ENCODE measurements at places on chromosomes 16 and 17. TPM values are rescaled to one million over a fixed set of nuclear protein-coding genes. Genes with fewer than 3 reads are reported as not detected.

EPOP gene
- 2.9 TPM for total RNA-seq

GRCh38 chr16:22008215-22009059 is 526 bp downstream of the MOSMO start:
- no peak for DNase-seq

HAP1 gene
- 0.23 TPM for total RNA-seq

- DNase-seq = peak; percentile 43
Measured at GRCh38 chr17:6471531-6472465, 27.5 kb downstream of the PIMREG start.

DNA sequence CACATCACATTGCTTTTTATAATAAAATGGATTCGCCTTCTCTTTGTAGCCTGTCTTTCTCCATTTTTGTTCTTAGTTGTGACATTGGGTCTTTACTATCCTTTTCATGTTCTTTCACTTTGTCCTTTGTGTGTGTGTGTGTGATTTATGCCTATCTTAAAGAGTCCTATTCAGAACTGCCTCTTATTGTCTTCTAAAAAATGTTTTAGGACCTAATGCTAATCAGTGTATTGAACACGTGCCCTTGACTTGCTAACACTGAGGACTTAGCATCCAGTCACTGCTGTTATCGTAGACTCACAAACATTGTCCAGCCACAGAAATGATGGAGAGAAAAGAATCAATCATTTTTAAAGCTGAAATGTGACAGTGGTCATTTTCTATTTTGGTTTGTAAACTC is 251.9 kb downstream of the CNTNAP4 start:
- no peak for DNase-seq

DNA sequence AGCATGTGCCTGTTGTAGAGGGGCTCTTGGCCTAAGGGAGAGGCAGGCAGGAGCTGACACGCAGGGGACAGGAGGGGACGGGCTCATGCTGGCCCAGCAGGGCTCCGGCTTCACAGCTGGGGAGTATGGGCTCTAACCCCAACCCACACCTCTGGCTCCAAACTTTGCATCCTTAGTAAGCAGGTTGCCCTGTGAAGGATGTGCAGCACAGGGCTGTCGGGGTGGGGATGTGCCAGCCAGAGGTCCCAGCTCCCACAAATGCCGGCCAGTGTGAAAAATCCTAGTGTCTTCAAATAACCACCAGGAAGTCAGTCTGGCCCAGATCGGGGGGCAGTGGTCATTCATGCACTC is 14.0 kb upstream of the FAM83G start:
- DNase-seq = no peak

- DNase-seq = no peak
Measured at GRCh38 chr16:15961571-15962090, 12.2 kb downstream of the ABCC1 start.

KRT24 gene
- total RNA-seq = not detected

- DNase-seq = no peak
Measured at GRCh38 chr17:30378241-30378824, 394 bp upstream of the CPD start.

DNA sequence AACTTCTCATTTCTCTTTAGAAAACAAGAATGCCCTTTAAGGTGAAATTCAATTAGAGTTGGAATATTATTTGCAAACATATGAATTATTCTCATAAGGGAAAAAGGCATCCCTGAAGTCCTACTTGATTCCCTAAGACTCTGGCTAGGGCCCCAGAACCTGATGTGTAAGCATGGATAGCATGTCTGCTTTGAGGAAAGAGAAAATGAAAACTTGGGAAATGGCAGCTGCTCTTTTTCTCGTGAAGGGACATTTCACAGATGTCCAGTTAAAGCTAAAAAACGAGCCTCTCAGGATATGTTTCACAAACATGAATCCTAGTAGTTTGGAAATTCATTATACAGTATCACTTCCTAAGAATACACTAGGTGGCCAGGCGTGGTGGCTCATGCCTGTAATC is 112.3 kb upstream of the CLEC3A start:
- DNase-seq = no peak

CD300H gene
- total RNA-seq = not detected

DNA sequence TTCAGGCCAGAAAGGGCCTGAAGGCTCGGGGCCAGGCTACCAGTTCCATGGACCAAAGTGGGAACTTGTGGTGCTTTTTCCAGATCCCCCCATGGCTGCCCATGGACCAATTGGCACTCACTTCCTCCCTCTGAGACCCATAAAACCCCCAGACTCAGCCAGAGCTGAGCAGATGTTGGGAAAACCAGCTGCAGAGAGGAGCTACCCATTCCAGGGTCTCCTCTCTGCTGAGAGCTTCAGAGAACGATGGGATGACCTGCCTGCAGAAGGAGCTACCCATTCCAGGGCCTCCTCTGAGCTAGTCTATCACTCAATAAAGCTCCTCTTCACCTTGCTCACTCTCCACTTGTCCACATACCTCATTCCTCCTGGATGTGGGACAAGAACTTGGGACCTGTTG is 52.2 kb upstream of the MED9 start:
- no peak for DNase-seq

- DNase-seq = no peak
Measured at GRCh38 chr17:8019166-8019565, 16.8 kb downstream of the GUCY2D start.

GRCh38 chr16:28289048-28289447 is 3.3 kb upstream of the SBK1 start:
- no peak for DNase-seq

DNA sequence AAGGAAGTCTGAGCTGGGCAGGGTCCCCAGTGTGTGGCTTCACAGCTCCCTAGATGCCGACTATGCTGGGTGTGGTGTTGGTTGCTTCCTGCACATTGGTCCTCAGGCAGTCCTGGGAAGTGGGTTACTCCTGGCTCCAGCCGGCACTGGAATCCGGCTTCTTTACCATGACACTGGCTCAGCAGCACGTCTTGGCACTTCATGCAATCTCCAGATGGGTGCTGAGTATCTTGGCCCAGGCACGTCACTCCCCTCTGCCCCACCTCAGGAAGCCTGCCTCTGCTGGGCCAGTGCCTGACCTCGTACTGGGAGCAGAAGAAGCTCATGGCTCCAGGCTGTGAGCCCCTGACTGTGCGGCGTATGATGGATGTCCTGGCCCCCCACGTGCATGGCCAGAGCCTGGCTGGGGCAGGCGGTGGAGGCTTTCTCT is 24.5 kb downstream of the FCSK start:
- DNase-seq = peak; percentile 21

- no peak for DNase-seq
Measured at GRCh38 chr16:68319185-68319908, 8.5 kb downstream of the PRMT7 start.

DNA sequence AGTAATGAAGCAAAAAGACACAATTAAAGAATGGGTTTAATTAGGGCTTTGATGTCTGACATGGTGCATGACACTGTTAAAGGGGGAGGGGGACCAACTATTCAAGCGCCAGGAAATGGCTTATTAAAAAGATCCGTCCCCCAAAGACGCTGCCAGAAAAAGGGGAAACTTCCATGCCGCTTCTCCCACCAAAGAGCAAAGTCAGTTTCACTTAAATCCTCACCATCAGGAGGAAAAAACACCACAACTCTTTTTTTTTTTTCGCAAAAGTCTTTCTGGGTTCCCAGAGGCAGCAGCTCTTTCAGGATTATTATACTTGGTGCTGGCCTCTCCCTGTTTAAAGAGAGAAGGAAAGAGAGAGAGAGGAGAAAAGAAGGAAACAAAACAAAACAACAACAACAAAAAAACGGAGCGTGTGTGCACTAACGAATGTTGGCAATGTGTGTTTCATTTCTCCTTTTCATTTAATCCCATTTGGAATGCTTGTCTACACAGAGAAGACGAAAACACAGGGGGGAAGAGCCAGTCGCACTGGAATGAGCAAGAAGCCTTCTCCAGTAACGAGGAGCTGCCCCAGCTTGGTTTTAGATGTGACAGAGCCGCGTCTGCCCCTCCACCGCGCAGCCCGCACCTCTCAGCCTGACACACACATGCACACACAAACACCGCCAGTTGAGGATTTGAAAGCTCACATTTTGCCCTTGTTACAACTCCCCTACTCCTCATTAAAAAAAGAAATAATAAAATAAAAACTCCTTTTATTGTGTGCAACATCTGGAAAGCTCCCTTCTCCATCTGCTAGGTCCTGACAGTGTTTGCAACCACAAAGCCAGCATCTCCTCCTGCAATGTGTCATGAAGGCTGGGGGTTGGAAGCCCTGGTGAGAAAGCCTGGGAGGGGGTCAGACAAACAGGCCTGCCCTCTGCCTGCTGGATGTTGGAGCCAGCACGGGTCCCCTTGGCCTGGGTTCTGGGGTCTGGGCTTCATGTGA is 32.7 kb upstream of the AXIN2 start:
- no peak for DNase-seq

LGALS9B gene
- not detected for total RNA-seq

C16orf74 gene
- 38.7 TPM for total RNA-seq

DNA sequence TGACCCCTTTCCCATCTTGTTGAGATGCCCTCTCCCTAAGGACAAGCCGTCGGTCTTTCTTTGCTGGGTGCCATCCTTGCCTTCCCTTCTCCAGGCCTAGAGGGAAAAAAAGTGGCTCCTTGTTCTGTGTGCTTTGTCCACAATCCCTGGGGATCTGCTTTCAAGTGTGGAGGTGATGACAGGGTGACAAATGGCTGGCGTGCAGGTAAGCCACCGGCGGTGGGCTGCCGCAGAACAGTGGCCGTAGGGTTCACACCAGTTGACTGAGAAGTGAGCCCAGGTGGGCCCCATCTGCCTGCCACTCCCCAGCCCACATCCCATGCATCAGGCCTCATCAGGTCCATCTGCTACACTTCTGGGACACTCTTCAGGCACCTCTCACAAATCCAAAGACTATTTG is 11.4 kb upstream of the CALB2 start:
- DNase-seq = no peak

GRCh38 chr17:39525801-39526506 is 64.7 kb downstream of the CDK12 start:
- no peak for DNase-seq

GRCh38 chr17:72120642-72121163 is at the start of gene SOX9:
TSS of gene SOX9 (plus strand) at chr17:72121020. CDS start at chr17:72121392, 372 bp downstream.
- no peak for DNase-seq

- no peak for DNase-seq
Measured at GRCh38 chr16:82040296-82040695, 5.2 kb downstream of the HSD17B2 start.

GRCh38 chr17:12230481-12231354 is 210.0 kb downstream of the MAP2K4 start:
- DNase-seq = no peak

KCNJ16 gene
- not detected for total RNA-seq

DNA sequence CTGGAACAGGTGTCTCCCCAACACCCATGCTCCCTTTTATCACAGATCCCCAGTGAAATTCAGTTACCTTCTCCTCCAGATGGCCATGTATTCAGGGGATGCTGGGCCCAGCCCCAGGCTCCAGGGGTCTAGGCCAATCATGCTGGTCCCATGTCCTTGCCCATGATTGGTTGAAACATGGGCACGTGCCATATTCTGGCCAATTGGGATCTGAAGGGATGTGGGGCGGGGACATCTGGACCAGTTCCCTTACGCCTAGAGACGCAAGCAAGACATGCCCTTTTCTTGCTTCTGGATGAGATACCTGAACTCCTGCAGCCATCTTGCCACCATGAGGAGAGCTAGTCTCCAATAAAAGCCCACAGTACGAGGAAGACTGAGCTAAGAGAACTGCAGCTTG is 31.0 kb upstream of the ST6GALNAC1 start:
- DNase-seq = no peak

- no peak for DNase-seq
Measured at GRCh38 chr16:5575646-5576245, 478.2 kb upstream of the EEF2KMT start.

GRCh38 chr17:56083475-56083874 is 69.8 kb upstream of the ANKFN1 start:
- no peak for DNase-seq

- DNase-seq = no peak
Measured at GRCh38 chr16:73209190-73209589, 161.3 kb upstream of the ZFHX3 start.

GRCh38 chr16:80938004-80938878 is 68.4 kb downstream of the CMC2 start:
- peak; percentile 98 for DNase-seq

DNA sequence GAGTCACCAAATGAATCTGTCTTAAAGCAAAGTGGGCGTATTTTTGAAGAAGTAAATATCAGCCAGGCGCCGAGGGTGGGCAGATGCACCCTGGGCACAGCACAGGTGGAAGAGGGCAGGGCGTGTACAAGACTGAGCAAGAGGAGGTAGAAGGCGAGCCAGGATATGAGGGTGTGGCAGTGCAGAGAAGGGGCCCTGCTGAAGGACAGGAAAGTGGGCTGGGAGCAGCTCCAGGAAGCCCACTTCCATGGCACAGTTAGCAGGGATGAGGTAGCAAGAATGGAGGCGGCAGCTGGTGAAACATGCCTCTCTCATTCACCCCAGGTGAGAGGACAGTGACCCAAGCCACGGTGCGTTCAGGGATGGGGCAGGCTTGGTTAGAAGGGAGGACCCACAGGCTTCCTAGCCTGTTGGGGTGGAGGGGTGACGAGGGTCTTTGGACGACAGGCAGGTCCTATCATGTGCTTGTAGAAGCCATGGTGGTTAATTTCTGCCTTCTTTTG is 149.3 kb downstream of the CLEC16A start:
- DNase-seq = no peak

GRCh38 chr17:78747488-78747887 is 34.6 kb downstream of the CYTH1 start:
- DNase-seq = no peak

DNA sequence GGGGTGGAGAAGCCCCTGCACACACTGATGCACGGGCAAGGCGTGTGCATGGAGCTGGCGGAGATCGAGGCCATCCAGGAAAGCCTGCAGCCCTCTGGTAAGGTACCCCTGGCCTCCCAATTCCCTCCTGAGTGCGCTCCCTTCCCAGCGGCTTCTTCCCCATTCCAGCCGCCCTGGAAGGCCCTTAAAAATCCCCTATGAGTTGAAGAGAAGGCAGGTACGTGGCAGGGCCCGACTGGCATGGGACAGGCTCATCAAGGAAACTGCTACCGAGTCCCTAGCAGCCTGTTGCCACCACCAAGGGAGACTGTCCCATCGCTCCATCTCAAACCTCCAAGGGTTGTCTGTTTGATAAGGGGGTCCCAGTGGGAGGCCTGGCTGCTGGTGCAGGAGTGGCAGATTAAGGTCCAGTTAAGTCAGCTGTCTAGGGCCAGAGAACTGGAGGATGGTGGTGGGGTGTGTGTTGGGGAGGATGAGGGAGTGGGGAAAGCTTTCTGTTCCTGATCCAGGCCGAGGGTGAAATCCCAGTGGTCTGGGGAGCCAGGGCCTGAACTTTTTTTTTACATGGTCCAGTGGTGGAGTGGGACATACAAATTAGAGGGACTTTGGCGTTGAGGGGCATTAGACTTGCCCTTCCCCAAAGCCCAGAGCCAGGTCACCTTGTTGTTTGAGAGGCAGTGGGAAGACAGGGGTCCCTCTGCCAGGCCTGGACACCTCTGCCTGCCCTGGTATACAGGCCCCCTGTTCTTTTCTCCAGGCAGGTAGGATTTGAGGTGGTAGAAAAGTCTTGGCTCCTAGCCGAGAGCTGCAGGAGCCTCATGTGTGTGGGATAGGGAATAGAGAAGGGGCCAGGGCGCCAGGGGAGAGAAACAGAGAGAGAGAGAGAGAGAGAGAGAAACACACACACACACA is 994 bp downstream of the IGFBP4 start:
- peak; percentile 40 for DNase-seq

OSGIN1 gene
- total RNA-seq = 8.6 TPM

SYT17 gene
- 1.9 TPM for total RNA-seq

Data from endothelial cell of umbilical vein (primary cell).